Dermis lymphatic vessel endothelial cell (primary cell): ENCODE measurements at places on chromosomes 3 and 15. TPM values are rescaled to one million over a fixed set of nuclear protein-coding genes. Genes with fewer than 3 reads are reported as not detected.

Gene THSD4
- 23.6 and 26.3 TPM in 2 replicates for total RNA-seq

Gene SEMA6D
- 0.65 and 1.5 TPM in 2 replicates for total RNA-seq

Gene CTXN2
- total RNA-seq: not detected in 2 replicates

Gene MCF2L2
- 0.09 and 0.11 TPM in 2 replicates for total RNA-seq

Gene REC114
- total RNA-seq: not detected in 2 replicates

Gene A4GNT
- total RNA-seq: not detected in 2 replicates

Gene NOX5
- under 0.01 and 0.09 TPM in 2 replicates for total RNA-seq

Gene GRK7
- total RNA-seq: not detected in 2 replicates

Gene ATP13A4
- under 0.01 and 0.09 TPM in 2 replicates for total RNA-seq

Gene RBPMS2
- 0.09 and 0.11 TPM in 2 replicates for total RNA-seq

Gene INTS14
- total RNA-seq: 27.4 and 39.5 TPM in 2 replicates

Gene POLQ
- total RNA-seq: 1.2 and 1.9 TPM in 2 replicates

Gene LRRC31
- not detected in 2 replicates for total RNA-seq

Gene KLHL18
- total RNA-seq: 15.1 and 18.5 TPM in 2 replicates

Gene CKMT1B
- not detected in 2 replicates for total RNA-seq

Gene CLDN18
- total RNA-seq: not detected in 2 replicates

Gene ZCWPW2
- 0.22 and 0.43 TPM in 2 replicates for total RNA-seq

Gene LRRC34
- 1.2 and 2.2 TPM in 2 replicates for total RNA-seq

Gene ATP13A5
- not detected in 2 replicates for total RNA-seq

Gene CKMT1A
- total RNA-seq: not detected in 2 replicates

Gene AVEN
- 14.8 and 21.1 TPM in 2 replicates for total RNA-seq

Gene NMB
- total RNA-seq: 3.0 and 3.5 TPM in 2 replicates

Gene CCR3
- not detected in 2 replicates for total RNA-seq

Gene XRN1
- total RNA-seq: 46.4 and 55.5 TPM in 2 replicates

Gene PRRT3
- total RNA-seq: 0.52 and 0.54 TPM in 2 replicates

Gene HCN4
- not detected in 2 replicates for total RNA-seq

Gene LRRC49
- total RNA-seq: 4.9 and 6.4 TPM in 2 replicates

Gene CPN2
- total RNA-seq: not detected in 2 replicates

Gene PIERCE2
- 0.76 and 1.8 TPM in 2 replicates for total RNA-seq

Gene CCDC39
- under 0.01 TPM in 1 of 2 replicates, not detected in the other for total RNA-seq

Gene TPRA1
- 26.3 and 27.3 TPM in 2 replicates for total RNA-seq

Gene APBA2
- 40.9 and 41.3 TPM in 2 replicates for total RNA-seq

Gene MAP1A
- total RNA-seq: 0.17 and 0.33 TPM in 2 replicates

Gene TM4SF4
- 0.11 and 0.34 TPM in 2 replicates for total RNA-seq

Gene ERICH6
- under 0.01 and 0.09 TPM in 2 replicates for total RNA-seq

Gene LHFPL4
- under 0.01 TPM in 1 of 2 replicates, not detected in the other for total RNA-seq

Gene PPARG
- 47.9 and 53.1 TPM in 2 replicates for total RNA-seq

Gene EFHB
- 0.22 and 0.34 TPM in 2 replicates for total RNA-seq

Gene CFAP100
- not detected in 2 replicates for total RNA-seq

Gene ZNF860
- total RNA-seq: 0.87 and 1.5 TPM in 2 replicates

Gene MORC1
- total RNA-seq: not detected in 2 replicates

Gene BLM
- total RNA-seq: 1.4 and 2.4 TPM in 2 replicates

Gene GOLGA6L4
- 1.1 and 1.6 TPM in 2 replicates for total RNA-seq

Gene CADPS
- not detected in 2 replicates for total RNA-seq

Gene WDR49
- 0.11 and 0.17 TPM in 2 replicates for total RNA-seq

Gene MOBP
- under 0.01 TPM in 1 of 2 replicates, not detected in the other for total RNA-seq

Gene GRM2
- total RNA-seq: under 0.01 and 0.09 TPM in 2 replicates

Gene SH3BP5
- 39.3 and 63.6 TPM in 2 replicates for total RNA-seq

Gene CCDC54
- not detected in 2 replicates for total RNA-seq

Gene EAF2
- 0.26 and 0.33 TPM in 2 replicates for total RNA-seq

Gene WDR93
- total RNA-seq: not detected in 2 replicates

Gene FETUB
- total RNA-seq: not detected in 2 replicates

Gene ISLR
- total RNA-seq: 0.11 and 0.17 TPM in 2 replicates

Gene COLQ
- total RNA-seq: 0.43 and 0.98 TPM in 2 replicates

Gene ELL3
- 1.5 TPM in 2 replicates for total RNA-seq

Gene CYP19A1
- 0.11 TPM in 1 of 2 replicates, not detected in the other for total RNA-seq

Gene AGTR1
- not detected in 2 replicates for total RNA-seq

Gene IGDCC3
- total RNA-seq: 0.09 TPM in 1 of 2 replicates, not detected in the other

Gene MB21D2
- 2.2 and 2.4 TPM in 2 replicates for total RNA-seq
